Right ventricle myocardium inferior (tissue), 1 donor: ENCODE measurements at places on chromosomes 16 and 17.

GRCh38 chr16:505479-506245, 21.9 kb upstream of the CAPN15 start:
- DNase-seq, result no peak

GRCh38 chr17:29709866-29710519, 87.3 kb upstream of the CORO6 start:
- no peak for DNase-seq

GRCh38 chr16:31700200-31700529, 172.5 kb downstream of the AHSP start:
- peak; percentile 90 for DNase-seq

- no peak for DNase-seq
Measured at GRCh38 chr16:8661703-8662102, 12.7 kb upstream of the ABAT start.

DNA sequence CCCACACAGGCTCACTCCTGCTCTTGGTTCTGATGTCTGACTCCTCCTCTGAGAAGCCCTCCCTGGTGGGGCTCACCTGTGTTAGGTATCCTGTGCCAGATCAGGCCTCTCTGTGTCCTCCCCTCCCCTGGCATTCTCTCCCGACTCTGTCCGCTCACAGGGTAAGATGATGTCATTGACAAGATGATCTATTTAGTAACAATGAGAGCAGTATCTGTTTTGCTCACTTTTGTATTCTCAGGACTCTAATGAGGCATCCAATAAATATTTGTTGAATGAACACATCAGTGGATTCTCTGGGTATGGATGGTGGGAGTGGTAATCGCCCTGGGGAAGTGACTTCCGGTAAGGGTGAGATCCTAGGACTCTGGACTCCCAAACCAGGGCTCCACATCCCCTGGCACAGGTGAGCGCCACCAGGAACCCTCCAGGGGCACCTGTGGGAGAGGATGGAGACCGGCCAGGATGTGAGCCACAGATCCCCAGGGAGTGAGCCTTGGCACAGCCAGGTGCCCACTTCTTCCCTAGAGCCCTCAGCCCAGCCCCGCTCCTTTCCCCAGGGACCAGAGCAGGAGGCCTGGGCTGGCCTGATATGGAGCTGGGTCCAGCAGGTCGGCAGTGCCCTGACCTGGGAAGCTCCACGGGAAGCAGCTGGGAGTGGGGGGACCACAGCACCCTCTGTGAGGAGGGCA, 5.4 kb upstream of the HAP1 start:
- no peak for DNase-seq

DNA sequence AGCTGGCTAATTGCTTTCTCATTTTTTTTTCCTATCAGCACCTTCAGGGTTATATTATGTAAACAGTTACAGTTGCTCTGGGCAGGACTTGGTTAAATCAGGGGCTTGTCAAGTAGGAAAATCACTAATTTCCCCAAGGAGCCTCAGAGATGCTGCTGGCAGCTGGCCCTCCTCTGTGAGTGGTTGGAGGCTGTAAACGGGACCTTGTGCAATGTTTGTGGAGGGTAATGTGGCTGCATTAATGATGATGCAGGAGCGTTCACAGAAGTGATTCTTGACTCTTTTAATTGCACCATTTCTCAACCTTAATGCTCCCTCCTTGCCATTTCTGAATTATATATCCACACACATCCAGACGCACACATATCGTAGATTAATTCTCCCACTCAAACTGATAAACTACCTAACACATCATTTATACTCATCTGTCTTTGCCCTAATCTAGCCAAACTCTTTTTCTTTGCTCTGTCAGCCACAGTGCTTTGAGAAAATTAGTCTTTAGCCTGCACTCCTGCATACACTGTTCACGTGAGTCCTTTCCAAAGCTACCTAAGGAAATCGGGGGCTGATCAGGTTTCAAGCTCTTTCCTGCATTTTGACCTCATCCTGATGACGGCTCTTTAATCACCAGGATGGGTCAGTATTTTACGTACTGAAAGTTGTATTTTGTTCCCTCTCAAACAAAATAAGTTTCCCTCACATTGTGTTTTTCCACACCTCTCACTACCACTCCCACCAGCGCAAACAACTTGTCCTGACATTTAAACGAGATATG, 154.4 kb upstream of the PIRT start:
- DNase-seq, result no peak

DNA sequence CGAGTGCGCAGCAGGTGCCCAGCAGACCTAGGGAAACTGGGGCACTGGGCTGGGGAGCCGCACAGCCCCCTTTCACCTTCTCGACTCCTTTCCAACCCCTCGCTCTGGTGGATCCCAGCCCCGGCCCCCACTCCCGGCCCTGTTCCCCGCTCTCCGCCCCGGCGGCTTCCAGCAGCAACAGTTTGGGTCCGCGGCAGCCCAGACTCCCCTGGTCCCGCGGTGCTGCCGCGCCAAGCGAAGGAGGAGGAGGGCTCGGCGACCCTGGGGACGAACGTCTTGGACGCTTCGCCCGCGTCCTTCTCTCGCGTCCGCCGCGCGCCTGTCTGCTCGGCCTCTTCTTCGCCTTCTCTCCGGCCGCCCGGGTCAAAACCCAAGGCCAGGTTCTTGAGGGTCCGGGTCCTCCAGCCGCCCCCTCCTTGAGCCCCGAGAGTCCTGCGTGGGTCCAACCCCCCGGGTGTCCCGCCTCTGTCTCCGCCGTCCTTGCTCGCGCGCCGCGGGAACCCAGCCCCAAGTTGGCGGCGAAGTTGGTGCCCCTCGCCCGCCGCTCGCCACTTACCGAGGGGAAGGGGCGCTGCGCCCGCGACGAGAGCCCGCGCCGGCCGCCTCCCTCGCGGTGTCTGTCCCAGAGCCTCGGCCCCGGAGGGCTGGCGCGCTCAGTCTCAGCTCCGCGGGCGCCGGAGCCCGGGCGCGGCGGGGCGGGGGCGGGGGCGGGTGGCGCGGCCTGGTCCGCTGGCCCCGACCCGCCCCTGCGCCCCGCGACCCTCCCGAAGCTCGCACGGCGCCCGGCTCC, 1.4 kb upstream of the GRIN2C start:
- DNase-seq, result no peak

- no peak for DNase-seq
Measured at GRCh38 chr16:88585269-88585668, 15.1 kb downstream of the ZC3H18 start.
